ENCODE measurements at places on chromosomes 4 and X. TPM values are rescaled to one million over a fixed set of nuclear protein-coding genes. Genes with fewer than 3 reads are reported as not detected.
A peak's percentile ranks its signal among the peaks of the same experiment; 100 is the strongest.

The FGFBP2 gene
- not detected for total RNA-seq

The DDX53 gene
- not detected for total RNA-seq

The ODAM gene
- total RNA-seq, result not detected

The S100G gene
- total RNA-seq, result not detected

The UGT2B15 gene
- not detected for total RNA-seq

The TBC1D1 gene
- total RNA-seq, result 112 TPM

The MXRA5 gene
- total RNA-seq, result not detected

The PDE6B gene
- 1.8 TPM for total RNA-seq

The MAGEB1 gene
- not detected for total RNA-seq

The C4orf51 gene
- total RNA-seq, result not detected

The PIM2 gene
- total RNA-seq, result 7.4 TPM

DNA sequence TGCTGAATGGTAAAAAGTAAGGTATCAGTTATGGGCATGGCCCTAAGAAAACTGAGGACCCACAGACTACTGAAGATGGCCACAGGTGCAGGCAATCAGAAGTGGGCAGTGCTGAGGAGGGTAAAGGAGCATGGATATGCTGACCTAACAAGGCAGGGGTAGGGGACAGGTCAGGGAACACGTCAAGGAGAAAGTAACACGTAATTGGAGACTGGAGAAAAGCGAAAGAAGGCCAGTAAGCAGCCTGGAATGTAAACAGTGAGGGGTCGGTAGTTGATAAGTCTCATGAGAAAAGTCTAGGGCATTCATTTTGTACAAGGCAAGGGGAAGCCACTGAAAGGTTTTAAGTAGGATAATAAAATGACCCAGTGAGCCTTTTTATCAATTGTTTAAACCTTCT, 153.3 kb downstream of the PRDM5 start:
- peak; percentile 16 for DNase-seq

GRCh38 chr4:28225050-28225449, 1364.4 kb downstream of the STIM2 start:
- peak; percentile 57 for DNase-seq

- DNase-seq, result no peak
Measured at GRCh38 chrX:41722816-41723618, 964 bp upstream of the GPR82 start.

GRCh38 chrX:118536687-118537461, 41.3 kb downstream of the DOCK11 start:
- peak; percentile 0 for DNase-seq

DNA sequence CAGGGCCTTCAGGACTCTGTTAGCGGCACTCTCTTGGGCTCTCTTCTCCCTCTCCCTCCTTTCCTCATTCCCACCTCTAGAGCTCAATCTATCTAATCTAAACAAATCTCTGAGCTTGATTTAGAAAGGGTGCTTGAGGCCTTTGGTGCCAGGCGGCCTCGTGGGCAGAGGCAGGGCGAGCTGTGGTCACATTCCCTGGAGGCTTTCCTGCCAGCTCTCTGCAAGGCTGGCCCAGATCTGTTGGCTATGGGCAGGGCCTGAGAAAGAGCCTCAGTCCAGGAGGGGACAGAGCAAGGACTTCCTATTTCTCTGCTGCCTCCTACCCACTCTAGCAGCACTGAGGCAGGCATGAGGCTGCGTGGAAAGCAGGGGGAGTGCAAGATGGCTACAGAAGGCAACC, 38.6 kb downstream of the PJA1 start:
- no peak for DNase-seq

DNA sequence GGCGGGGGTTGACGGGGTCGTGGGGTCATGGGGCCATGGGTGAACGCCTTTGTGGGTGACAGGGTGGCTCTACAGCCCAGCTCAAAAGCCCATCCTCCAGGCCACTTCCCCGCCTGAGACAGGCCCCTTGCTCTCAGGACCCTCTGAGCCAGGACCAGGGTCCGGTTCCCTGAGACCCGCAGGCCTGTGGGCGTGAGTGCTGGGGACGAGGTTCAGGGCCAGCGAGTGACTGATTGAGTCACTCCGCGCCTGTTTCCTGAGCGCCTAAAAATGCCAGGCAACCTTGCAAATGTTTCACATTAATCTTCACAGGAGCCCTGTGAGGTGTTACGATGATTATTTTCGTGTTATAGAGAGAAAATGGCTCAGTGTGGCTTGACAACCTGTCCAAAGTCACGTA, 97.8 kb downstream of the ZNF674 start:
- DNase-seq, result peak; percentile 43

DNA sequence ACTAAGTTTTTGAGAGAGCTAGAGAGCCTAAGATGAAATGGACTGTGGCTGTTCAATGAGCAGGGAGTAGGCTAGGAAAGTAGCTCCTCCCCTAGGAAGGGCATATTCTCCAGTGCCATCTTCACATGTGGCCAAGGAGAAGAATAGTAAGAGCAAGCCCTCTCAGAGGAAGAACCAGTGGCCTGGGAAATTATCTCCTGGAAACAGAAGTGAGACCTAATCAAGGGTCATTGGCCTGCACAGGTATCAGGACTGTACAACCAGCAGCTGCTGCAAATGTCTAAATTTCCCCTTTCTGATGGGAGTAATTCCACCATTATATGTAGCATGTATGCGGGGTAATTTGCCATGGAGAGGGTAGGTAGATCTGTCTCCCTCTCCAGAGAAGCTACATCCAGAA, 334.8 kb upstream of the RASGEF1B start:
- no peak for DNase-seq

DNA sequence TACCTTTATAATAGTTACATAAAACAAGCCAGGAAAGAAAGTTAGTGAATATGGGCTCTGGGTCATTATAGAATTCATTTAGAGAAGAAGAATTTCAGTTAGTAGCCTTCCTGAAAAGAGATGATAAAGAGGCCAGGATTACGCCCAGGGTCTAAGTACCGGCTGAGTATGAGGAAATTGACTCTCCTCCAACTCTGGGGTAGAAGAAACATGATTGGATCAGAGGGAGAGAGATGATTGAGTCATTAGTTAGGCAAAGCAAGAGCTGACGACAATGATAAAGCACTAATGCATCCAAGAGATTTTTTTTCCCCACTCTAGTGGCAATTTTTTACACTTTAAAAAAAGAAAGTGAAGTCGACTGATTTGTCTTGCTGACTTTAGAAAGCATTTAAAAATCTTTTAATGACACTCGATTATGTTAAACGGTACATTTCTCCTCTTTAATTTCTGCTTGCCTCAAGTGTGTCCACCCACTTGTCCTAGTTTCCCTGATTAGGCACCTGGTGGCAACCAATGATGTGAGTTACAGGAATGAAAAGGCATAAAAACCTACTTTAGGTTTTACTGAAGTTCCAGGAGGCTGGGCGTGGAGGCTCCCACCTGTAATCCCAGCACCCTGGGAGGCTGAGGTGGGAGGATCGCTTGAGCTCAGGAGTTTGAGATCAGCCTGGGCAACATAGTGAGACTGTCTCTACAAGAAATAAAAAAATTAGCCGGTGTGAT, 37.3 kb upstream of the IGFBP7 start:
- peak; percentile 22 for DNase-seq

GRCh38 chr4:179225594-179225993, 1783.4 kb upstream of the AGA start:
- DNase-seq, result no peak

GRCh38 chr4:86031927-86032326, 327.9 kb downstream of the MAPK10 start:
- DNase-seq, result no peak

- no peak for DNase-seq
Measured at GRCh38 chrX:2188330-2188792, 312.4 kb downstream of the DHRSX start.

GRCh38 chrX:19624739-19625138, 109.4 kb upstream of the MAP3K15 start:
- DNase-seq, result no peak

DNA sequence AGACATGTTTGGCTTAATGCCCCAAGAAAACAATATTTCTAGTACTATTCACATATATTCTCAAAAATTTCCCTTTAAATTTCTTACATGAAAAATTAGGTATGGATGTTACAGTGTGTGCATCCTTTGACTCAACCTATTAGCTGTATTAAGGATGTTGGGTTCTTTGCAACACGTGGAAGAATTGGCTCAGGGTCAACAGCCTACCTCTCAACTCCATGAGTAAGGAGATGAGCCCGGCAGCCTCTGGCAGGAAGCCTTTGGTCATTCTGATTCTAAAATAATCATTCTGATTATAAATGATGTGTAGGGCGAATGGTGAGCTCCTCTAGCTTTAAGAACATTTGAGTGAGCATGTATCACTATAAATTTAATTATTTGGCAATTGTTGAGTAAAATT, 148.0 kb upstream of the WDFY3 start:
- DNase-seq, result no peak

DNA sequence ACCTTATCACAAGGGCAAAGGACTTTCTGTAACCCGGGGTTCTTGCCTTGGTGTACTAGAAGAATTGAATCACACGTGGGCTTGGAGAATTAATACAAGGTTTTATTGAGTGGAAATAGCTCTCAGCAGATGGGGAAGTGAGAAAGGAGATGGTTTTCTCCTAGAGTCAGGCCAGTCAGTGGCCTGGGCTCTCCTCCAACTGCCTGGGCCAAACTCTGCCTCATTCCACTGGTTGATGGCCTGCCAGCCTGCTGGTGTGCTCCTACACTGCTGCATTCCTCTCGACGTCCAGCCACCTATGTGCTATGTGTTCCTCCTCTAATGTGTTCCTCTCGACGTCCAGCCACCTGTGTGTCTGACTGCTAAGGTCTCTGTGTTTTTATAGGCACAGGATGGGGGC, 35.3 kb upstream of the SPIN2A start:
- no peak for DNase-seq

- peak; percentile 8 for DNase-seq
Measured at GRCh38 chr4:184292877-184293276, 75.2 kb upstream of the ENPP6 start.

GRCh38 chrX:22314692-22315091, 42.0 kb downstream of the CBLL2 start:
- DNase-seq, result peak; percentile 42

- no peak for DNase-seq
Measured at GRCh38 chr4:96162636-96163035, 322.7 kb downstream of the PDHA2 start.

- DNase-seq, result peak; percentile 29
Measured at GRCh38 chr4:67727124-67727850, 26.3 kb upstream of the UBA6 start.

DNA sequence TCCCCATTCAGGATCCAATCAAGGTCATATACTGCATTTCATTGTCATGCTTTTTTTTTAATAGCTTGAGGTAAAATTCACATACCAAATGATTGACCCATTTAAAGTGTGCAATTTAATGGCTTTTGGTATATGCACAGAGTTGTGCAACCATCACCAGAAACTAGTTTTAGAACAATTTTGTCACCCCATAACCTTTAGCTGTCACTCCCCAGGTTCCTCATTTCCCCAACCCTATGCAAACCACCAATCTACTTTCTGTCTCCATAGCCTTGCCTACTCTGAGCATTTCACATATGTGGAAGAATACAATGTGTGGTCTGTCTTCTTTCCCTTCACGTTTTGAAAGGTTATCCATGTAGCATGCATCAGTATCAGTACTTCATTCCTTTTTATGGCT, 1.4 kb upstream of the SMAD1 start:
- DNase-seq, result no peak

DNA sequence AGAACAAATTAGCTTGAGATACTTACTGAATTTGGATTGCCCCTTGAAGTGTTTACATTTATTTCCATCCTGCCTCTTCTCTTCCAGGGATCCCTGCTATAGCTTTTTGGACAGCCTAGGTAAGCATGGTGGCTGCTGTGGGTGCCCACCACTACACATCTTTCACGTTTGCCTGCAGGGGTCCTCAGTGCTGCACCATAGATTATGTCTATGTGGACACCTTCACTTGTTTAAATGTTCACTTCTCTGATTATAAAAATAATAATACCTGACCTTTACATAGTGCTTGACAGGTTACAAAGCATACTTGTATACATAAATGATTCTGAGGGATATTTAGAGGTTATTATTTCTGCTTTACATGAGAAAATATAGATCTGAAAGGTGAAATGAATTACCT, 67.9 kb upstream of the SLC4A4 start:
- DNase-seq, result peak; percentile 4

DNA sequence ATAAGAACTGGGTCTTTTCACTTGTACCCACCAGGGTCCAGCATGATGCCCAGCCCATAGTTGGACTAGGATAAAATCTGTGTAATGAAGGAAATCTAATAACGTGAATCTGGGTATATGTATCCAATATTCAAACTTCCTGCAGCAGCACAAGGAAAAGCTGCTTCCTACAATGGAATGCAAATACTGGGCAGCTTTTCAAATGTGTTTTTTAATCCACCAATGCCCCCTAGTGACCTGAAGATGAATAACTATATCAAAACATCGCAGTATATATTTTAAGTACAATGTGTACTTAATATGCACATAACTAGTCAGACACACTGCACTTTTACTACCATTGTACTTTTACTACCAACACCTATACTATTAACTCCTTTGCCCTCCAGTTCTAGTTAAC, 5.3 kb downstream of the APOO start:
- peak; percentile 83 for DNase-seq

DNA sequence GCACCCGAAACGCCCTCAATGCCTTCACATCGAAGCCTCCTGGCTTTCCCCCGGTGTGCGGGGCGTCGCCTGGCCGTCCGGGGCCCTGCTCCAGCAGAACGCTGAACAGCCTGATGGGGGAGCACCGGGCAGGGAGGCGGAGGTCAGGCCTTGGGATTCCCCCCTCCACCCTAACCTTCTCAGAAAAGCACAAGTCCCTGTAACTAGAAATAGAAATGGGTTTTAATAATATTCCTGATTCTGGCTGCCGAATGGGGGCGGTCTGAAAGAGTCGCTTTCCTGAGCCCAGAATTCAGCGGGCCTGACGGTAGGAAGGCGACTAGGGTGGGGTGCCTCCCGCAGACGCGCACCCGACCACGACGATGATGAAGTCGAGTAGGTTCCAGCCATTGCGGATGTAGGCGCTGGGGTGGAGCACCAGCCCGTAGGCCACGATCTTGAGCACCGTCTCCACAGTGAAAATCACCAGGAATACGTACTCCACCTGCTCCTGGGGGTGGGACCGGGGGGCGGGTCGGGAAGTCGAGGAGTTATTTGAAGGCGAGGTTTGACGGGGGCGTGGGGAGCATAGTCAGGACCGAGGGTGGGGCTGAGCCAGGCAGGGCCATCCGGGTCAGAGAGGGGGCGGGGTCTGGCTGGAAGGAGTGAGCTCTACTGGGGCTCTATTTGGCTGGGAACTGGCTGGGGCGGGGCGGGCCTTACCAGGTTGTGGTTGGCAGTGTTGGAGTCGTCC, 2.5 kb downstream of the CACNA1F start:
- DNase-seq, result no peak

DNA sequence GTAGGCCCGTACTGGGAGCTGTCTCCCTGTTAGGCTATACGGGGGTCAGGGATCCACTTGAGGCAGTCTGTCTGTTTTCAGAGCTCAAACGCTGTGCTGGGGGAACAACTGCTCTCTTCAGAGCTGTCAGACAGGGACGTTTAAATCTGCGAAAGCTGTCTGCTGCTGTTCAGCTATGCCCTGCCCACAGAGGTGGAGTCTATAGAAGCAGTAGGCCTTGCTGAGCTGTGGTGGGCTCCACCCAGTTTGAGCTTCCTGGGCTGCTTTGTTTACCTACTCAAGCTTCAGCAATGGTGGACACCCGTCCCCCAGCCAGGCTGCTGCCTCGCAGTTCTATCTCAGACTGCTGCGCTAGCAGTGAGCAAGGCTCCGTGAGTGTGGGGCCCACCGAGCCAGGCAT, 27.3 kb upstream of the PHEX start:
- DNase-seq, result no peak
